Left cardiac atrium (tissue), 4 donors: ENCODE measurements at places on chromosomes 4 and X. TPM values are rescaled to one million over a fixed set of nuclear protein-coding genes. Genes with fewer than 3 reads are reported as not detected.

DNA sequence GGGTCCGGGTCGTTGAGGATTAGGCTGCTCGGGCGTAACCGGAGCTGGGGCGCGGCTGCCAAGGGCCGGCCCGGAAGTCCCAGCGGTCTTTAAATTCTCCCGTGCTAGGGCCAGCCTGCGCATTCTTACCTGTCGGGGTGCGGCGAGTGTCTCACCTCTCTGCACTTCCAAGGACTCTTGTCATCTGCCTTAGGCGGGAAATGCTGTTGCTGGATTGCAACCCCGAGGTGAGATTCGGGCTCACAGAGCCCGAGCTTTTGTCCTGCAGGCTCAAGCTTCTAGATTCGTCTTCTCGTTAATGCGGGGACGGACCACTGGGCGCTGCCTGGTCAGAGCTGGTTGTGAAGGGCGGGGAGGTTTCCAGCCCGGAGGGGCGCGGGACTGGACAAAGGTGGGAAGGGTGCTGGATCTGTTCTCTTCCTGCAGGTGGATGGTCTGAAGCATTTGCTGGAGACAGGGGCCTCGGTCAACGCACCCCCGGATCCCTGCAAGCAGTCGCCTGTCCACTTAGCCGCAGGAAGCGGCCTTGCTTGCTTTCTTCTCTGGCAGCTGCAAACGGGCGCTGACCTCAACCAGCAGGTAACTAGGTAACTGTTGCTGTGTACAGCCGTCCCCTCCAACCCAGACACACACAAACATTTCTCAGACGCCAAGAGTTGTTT lies at the start of gene ANKRD37:
Gene ANKRD37, plus strand, starts transcription at position 118 of the 662 bp plus-strand sequence. Its CDS starts 83 bp downstream, at position 201.
- peak; percentile 46 for DNase-seq

The ARHGAP36 gene
- total RNA-seq, result 0.32 TPM

GRCh38 chr4:7705062-7705461 lies 234.6 kb downstream of the AFAP1 start:
- no peak for DNase-seq

The CPZ gene
- total RNA-seq, result 2.2 TPM

The FRG2 gene
- not detected for total RNA-seq

- DNase-seq, result no peak
These were observed 1416.1 kb downstream of the RPA4 start for GRCh38 chrX:98299785-98300184.

GRCh38 chr4:42464550-42465094 lies 67.3 kb downstream of the SHISA3 start:
- DNase-seq, result no peak

DNA sequence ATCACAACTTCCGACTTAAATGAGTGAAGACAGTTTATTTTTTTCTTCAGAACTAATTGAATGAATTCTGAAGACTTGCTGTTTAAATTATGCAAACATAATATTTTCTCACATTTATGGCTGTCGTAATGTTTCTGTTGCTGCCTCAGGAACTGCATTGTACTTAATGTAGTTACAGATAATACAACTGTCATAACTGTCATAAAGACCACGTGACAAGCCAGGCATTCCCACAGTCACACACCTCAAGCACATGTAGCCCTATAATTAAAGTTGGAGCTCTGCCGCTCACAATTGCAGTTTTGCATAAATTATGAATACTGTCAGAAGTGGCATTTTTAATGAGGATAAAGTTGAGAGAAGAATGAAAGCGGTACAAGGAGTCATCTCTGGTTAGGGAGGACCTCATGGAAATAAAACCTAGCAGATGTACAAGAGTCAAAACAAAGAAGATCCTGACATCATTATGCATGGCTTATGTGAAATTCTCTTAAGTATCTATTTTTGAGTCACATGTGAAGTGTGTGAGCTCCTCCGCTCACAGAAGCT lies 38.5 kb upstream of the GALNTL6 start:
- DNase-seq, result no peak

The APLN gene
- 5.7 TPM for total RNA-seq

The SSX4B gene
- not detected for total RNA-seq

- DNase-seq, result no peak
These were observed 36.0 kb upstream of the MGST2 start for GRCh38 chr4:139629436-139630125.

GRCh38 chr4:145852256-145852839 lies 86.3 kb downstream of the ZNF827 start:
- no peak for DNase-seq

DNA sequence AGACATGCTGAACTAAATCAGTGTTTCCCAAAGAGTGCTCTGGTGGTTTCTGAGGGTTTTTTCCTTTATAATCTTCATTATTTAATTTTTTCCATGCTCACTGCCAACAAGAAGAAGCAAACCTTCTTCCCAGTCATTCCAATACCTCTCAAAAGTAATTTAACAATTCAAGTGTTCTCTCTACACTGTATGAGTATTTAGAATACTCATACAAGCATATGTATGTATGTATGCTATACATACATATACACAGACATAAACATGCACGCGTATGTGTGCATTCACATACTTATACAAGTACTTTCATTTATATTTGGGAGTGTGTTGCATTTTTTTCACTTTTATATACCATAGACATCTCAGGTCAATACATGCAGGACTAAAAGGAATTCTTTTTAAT lies 54.3 kb upstream of the TXK start:
- no peak for DNase-seq

DNA sequence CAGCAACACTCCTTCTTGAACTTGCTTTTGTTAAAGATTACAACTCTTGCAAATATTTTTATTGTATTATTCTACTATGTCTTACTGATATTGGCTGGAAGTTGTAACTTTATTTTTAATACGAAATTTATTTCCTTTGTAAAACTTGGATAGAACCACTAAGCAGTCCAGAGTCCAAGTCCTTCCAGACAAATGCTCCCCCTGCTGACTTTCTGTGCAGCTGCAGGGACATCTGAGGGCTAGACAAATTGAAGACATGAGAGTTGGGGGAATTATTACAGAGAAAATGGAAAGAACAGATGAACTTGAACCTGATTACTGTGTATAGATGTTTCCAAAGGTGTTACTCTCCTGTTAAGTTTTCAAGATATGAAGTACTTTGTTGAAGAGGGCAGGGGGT lies 238.8 kb downstream of the GRIA3 start:
- no peak for DNase-seq

DNA sequence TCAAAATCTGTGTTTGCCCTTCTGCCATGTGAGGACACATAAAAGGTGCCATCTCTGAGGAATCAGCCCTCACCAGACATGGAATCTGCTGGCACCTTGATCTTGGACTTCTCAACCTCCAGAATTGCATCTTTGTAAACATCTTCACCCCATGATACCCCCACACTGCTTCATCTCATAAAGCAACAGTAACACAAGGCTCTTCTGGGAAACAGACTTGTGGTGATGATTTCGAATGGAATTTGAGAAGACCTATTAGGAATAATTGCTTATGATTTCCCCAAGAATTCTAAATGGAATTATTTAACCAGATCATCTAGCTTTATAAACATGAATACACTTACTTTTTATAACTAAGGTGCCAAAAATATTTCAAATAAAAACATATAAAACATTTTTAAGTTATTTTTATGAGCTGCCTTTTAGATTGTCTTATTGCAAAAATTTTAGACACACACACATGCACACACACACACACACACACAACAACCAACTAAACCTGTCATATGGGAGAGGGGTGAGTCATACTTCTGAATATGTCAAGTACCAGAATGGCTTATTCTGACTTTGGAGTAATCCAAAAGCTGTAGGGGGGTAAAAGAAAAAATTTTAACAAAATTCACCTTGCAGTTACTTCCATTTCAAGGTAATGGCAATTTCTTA lies 82.0 kb downstream of the USP46 start:
- no peak for DNase-seq

The PARM1 gene
- 89.1 TPM for total RNA-seq

GRCh38 chr4:88738180-88738579 lies 40.6 kb upstream of the NAP1L5 start:
- no peak for DNase-seq

DNA sequence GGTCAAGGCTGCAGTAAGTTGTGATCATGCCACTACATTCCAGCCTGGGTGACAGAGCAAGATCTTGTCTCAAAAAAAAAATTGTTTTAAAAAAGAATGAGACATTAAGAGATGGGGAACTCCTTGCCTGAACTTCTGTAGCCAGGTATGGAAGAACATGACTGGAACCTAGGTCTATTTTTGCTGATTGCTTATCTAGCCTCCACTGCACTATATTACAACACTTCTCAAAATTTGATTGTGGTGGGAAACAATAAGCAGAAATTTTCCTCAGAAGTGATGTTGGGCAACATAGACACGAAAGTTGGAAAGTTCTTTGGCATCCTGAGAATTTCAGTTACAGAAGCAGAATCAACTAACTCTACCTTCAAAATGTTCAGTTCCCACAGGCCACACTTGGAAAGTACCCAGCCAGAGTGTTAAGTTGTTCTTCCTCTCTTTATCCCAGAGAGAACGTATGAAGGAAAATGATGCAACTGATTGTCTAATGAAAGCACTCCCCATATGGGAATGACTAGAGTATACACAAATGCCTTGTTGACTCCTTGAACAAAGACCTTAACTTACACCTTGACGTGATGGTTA lies 50.0 kb downstream of the LUZP4 start:
- DNase-seq, result no peak

DNA sequence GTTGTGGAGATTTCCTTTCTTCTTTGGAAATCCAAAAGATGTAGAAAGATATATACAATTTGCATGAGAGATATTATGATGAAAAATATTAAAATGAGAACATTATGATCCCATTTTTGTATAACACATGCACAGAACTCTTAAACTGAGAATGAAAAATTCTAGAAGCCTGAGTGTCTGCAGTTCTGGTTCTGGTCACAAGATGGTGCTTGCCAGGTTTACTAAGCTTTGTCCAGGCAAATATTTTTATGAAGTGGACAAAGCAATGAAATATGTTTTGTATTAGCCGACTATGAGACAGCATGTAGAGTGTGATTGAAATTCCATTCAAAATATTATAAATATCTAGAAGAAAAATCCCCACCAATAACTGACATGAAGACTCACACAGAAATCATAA lies 2.2 kb downstream of the PWWP3B start:
- DNase-seq, result no peak

- no peak for DNase-seq
These were observed 50.6 kb downstream of the TBL1X start for GRCh38 chrX:9515489-9515888.

DNA sequence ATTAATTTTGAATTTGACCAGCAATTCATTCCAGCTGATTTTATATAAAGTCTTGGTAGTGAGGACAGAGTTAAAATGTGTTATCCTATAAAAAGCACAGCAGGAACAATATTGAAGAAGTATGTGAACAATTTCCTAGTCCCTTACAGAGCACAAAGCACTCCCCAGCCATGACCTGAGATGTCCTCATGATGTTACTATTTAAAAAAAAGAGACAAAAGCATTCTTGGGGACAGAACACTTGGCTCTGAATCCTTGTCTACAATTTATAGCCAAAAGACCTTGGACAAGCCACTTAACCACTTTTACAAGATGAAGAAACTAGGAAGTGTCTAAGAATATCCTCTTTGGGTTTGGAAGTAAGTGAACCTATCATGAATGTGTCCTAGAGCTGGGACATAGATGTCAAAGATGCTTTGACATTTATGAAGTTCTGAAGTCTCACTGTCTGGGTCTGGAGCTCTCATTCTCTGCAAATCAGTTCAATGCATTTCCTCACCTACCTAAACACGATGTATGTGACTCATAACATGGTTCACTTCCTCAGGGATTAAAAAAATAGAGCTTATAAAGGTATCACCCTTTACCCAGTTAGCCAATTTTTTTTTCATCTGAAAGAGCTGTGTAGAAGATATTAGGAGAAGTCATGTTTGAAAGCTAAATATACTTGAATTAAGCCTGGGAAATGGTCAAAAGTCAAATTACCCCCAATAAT lies 61.4 kb downstream of the IGFBP7 start:
- no peak for DNase-seq

- no peak for DNase-seq
These were observed 4.9 kb downstream of the CFAP99 start for GRCh38 chr4:2423695-2424094.
